Stimulated activated CD4-positive, alpha-beta T cell treated with anti-CD3 and anti-CD28 coated beads, TNF-alpha, amount 100 ng/mL, for 48 hours (primary cell): ENCODE measurements at places on chromosomes 2 and 18.

DNA sequence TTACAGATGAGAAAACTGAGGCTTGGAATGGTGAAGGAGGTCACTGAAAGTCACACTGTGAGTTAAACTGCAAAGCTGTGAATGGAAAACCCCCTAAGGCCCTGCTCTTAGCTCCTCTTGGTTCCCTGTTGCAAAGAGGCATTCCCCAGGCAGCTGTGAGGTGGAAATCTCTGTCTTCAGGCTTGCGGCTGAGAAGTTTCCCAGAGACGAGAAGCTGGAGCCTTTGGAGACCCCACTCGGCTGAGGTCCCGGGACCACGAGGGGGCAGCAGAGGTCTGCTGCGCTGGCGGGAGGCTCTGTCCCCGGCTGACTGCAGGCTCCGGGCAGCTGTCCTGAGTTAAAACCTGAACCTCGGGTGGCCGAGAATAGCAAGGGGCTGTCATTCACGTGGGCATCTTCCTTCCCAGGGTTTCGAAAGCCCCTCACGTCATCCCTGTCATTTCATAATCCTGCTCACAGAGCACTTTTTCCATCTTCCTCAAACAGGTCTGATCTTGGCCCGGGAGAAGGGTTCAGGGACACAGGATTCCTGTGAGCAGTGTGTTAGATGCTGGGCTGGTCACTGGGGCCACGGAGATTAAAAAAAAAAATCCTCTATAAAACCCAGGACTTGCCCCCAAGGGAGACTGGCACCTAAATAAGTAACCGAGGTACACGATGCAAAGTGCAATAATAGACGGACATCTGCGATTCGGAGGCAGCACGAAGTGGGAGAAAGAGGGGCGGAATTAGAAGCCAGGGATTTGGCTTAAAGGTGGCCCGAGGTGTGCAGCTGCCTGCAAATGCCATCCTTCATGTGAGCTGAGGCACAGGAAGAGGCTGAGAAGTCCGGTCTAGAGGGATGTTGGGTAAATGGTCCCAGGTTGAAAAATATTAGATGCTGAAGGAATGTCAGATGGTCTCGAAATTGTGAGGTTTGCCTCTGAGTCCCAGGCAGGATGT is 24.6 kb upstream of the ATOH8 start:
- DNase-seq: peak; percentile 39

DNA sequence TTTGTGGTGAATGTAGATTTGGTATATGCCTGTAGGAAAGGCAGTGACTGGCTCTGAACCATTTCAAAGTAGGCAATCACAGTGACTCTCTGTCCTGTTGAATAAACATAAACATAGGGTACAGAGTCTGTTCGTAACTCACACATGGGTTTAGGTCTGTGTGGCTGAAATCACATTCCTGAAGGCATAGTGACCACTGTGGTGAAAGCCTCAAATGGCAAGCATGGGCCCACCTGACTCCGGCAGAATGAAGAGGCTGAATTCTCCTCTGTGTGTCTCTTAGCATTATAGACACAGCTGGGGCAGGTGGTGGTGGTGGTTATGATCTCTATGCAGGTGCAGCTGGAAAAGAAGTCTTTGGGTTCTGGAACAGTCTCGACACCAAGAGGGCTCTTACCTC is 61.2 kb downstream of the ITGA6 start:
- DNase-seq: no peak

DNA sequence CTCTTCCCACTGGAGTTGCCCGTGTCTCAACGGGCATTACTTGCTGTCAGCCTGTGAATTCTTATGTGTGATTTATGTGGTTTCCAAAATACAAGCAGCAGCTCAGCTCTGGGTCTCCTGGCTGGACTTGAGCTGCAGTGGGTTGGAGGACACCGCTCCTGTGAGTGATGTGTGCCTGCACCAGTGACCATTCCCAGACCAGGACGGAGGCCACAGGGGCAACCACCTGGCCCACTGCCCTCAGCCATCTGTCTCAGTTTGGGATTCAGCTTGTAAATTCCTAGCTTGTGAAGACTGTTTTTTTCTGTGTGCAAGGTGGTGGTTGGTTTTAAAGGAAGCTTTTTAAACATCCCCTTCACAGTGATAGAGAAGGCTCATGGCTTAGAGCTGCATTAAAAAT is 261.0 kb downstream of the BCL2 start:
- no peak for DNase-seq

- peak; percentile 21 for DNase-seq
These were observed 37.6 kb downstream of the SMAD7 start for GRCh38 chr18:48913201-48913600.

DNA sequence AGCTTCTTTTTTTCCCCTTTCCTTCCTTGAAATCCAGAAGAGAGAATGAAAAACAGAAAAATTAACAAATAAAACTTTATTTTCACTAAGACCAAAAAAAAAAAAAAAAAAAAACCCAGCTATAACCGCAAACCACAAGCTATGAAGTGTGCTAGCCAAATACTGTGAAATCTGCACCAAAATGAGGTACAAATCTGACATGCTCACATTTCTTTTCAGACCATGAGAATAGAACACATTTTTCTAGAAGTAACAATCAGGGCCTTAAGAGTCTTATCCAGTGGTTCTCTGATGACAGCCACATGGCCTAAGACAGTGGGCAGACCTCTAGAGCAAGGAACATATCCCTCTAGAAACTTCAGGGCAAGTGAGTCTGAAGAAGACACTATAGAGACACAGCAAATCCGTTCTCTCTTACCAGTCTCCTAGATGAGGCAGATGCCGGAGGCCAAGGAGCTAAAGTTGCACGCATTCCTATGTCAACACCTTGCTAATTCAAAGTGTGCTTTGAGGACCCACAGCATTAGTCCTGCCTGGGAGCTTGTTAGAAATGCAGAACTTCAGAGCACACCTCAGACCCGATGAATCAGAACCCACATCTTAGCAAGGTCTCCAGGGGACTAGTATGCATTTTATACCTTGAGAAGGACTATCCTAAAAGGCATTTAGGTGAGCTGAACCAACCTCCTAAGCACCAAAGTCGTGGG is 317.1 kb downstream of the MYCN start:
- DNase-seq: no peak

- peak; percentile 60 for DNase-seq
These were observed 47.4 kb downstream of the VWA3B start for GRCh38 chr2:98134172-98135005.

GRCh38 chr18:62637807-62638687 is 77.3 kb upstream of the PHLPP1 start:
- peak; percentile 51 for DNase-seq

- no peak for DNase-seq
These were observed 108.8 kb upstream of the SLC1A4 start for GRCh38 chr2:64880193-64880951.

DNA sequence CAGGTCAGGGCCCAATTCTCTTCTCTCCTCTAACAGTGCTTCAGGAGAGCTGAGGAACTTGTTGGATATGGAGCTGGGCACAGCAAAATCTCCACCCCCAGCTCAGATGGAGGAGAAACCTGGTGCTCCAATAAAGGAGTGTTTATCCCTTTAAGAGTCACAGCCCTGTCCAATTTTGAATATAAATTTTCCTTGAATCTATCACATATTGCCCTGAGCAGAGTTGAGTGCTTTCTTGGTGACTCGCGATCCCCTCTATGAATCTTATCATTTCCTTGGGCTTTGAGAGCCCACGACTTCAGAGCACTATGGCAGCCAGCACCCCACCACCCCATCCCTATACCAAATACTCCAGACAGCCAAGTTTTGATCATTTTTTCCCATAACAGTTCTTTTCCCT is 34.4 kb upstream of the SMAD7 start:
- DNase-seq: no peak
